ENCODE measurements at places on chromosomes 2 and 18.
A peak's percentile ranks its signal among the peaks of the same experiment; 100 is the strongest.

GRCh38 chr2:17309181-17309580, 209.1 kb downstream of the RAD51AP2 start:
- no peak for DNase-seq

DNA sequence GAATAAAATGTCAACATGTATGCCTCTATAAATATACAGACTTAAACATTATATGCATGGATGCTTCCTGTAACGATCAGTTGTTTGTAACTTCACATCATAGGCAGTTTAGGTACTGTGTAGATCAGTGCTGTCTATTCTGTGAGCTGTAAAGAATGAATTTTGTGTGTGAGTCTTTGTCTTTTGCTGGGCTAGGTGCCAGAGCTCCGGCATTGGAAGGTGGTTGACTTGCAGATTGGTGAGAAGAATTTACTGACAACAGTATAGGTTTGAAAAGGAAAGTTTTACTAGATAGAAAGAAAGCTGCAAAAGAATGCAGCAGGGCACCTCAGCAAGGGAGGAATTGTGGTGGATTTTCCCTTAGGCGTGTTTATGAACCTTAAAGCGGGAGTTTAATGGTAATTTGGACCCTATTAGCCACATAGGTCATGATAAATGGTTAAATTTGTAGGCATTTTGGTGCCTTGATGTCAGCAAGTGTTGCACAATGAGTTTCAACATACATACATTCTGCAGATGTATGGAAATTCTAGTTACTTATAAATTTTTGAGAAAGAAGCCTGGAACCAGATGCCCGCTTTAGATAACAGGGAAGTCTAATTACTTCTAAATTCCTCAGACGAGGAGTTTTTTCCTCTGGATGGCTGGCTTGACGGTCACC, 6.7 kb upstream of the QPCT start:
- DNase-seq, result no peak

GRCh38 chr2:205060269-205060668, 515.0 kb downstream of the PARD3B start:
- DNase-seq, result no peak

- DNase-seq, result no peak
These were observed 39.0 kb upstream of the TMEM131 start for GRCh38 chr2:98034745-98035144.

GRCh38 chr2:187769437-187769836, 215.2 kb upstream of the TFPI start:
- DNase-seq, result no peak

GRCh38 chr2:237475704-237476141, 11.3 kb upstream of the MLPH start:
- DNase-seq, result no peak

- no peak for DNase-seq
These were observed 13.2 kb upstream of the DCDC2C start for GRCh38 chr2:3689998-3690748.

- peak; percentile 83 for DNase-seq
These were observed 131.4 kb downstream of the MSH2 start for GRCh38 chr2:47534179-47534919.

- no peak for DNase-seq
These were observed 26.1 kb downstream of the SLC4A10 start for GRCh38 chr2:161650116-161651015.

DNA sequence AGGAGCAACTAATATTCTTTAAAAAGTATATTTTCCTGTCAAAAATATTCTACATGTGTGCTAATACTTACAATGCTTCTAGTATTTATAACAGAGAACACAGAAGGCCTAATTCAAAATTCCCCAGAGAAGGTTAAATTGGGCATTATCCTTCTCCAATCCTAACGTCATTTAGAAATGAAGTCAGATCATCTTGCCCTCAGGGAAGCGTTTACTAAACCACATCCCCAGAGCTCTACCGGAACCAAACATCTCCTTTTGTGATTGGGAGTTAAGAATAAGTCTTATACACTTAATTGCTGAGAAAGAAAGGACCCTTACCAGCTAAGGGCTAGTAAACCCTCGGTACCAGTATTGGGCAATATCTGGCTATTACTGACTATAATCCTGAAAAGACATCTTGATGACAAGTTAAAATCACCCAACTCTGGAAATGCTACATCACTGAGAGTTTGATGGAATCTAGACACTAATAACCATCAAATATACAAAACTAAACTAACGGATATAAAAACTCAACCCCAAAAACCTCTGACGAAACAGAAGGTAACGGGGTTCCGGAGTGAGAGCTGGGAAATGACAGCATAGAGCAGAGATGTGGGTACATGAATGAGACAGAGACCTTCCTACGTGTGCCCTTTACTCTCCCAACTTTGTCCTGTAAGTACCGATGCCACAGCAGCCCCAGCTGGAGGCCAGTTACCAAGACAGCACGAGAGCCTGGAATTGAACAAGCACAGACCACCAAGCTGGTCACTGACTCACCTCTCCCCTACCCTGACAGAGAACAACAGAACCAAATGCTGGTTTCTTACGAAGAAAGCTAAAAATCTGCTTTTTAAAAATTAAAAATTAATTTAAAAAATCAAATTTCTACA, 35.0 kb downstream of the WDSUB1 start:
- no peak for DNase-seq

GRCh38 chr2:3282056-3282998, 95.3 kb downstream of the EIPR1 start:
- DNase-seq, result no peak

DNA sequence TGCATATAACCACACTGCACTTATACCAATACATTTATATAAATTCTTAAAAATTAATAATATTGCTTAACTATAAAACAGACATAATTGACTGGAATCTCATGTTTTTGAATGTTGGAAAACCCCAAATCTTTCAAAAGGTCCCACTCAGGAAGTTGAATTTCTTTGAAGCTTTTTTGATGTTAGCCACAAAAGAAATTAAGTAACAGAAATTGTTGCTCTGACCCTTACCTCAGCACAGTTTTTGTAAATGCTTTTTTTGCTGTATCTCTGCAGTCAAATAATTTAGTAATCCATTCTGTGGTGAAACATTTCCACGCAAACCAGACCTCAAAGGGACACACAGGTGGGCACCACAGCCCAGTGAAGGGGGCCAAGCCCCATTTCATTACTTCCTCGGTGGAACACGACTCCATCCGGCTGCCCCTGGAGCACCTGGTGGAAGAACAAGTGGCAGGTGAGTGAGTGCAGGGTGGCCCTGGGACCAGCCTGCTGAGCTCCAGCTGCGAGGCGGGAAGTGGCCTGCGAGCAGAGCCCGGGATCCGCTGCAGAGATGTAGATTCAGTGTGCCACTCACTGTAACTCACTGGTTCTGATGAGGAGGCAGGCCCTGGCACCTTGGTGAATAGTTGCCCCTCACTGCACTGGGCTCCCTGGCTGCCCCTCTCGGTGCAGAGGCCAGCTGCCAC, 8.4 kb downstream of the SCLY start:
- DNase-seq, result no peak

DNA sequence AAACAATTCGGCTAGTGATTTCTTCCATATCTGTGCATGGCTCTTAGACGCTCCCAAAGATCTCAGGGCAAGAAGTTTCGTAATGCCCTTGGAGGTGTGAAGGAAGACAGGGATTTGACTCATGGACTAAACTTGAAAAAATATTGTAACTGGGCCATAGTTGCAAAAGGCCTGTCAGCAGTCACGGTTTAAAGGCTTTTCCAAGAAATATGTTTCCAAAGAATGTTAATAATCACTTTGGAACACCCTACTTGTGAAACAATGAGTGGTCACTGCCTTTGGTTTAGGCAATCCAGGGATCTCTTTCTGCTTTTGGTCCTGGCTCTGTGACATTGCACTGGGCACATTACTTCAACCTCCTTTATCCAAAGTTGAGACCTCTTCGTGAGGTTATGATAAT, 102.5 kb upstream of the RASGRP3 start:
- peak; percentile 75 for DNase-seq

DNA sequence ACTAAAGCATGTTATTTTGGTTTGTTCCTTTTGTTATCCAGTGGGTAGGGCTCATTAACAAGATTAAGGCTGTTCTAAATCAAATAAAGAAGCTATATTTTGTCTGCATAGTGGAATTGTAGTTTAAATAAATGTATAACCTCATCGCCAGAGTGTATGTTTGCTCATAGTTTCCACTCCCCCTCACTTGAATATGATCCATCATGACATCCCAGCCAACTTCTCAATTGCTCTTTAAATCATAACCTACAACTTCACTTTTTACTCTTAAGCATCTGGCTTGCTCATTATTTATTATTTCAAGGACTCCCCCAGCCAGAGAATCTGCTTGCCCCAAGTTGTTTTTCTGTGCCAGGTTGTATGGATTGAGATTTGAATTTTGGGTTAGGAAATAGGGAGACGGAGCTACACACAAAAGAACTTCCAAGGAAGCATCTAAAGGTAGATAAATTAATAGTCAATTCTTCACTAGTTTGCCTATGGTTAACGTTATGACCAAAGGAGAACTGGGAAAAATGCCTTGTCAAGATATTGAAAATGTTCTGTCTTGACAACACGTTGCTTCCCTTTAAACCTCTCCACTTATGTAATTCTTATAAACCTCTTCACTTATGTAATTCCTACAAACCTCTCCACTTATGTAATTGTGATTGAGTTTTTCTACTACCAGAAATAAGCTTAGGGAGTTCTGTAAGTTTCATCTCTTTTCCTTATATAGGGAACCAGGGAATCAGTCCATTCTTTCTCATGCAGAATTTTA, 55.4 kb upstream of the UPP2 start:
- DNase-seq, result peak; percentile 90

- no peak for DNase-seq
These were observed 357.3 kb downstream of the ZEB2 start for GRCh38 chr2:144162652-144163051.

DNA sequence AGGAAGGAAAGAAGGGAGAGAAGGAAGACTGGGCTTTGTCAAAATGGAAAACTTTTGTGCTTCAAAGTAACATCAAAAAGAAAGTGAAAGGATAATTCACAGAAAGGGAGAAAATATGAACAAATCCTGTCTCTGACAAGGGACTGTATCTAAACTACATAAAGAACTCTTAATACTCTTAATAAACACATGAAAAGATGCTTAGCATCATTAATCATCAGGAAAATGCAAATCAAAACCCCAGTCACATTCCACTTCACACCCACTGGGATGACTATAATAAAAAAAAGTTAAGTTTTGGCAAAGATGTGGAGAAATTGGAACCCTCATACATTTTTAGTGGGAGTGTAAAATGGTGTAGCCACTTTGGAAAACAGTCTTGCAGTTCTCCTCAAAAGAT, 11.8 kb upstream of the ZFP36L2 start:
- DNase-seq, result no peak

DNA sequence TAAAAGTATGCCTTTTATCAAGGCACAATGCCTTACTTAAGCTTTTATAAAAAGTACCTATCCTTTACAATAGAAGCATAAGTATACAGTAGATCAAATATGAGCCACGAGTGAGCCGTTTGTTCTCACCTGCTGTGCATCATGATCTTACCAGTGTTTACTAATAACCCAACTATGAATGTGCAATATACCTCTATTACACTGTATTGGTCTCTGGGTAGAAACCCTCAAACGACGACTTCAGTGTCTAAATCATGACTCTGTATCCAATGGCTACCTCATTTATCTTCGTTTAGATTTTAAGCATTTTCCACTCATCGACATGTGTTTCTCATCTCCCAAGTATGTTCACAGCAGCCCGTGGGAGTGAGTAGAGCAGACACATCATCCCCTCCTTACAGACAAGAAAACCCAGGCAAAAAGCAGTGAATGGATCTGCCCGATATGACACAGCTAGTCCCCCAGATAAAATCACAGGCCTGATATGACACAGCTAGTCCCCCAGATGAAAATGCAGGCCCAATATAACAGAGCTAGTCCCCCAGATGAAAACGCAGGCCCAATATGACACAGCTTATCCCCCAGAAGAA, 279.8 kb downstream of the TNS1 start:
- peak; percentile 56 for DNase-seq
